Chondrocyte (in vitro differentiated cells): ENCODE measurements at places on chromosomes 11 and 22. TPM values are rescaled to one million over a fixed set of nuclear protein-coding genes. Genes with fewer than 3 reads are reported as not detected.

The CD3E gene
- total RNA-seq: not detected in 3 replicates

GRCh38 chr22:29801153-29801552, 34.0 kb downstream of the UQCR10 start:
- no peak for DNase-seq

- no peak for DNase-seq
Measured at GRCh38 chr11:127643268-127644058, 642.9 kb upstream of the KIRREL3 start.

DNA sequence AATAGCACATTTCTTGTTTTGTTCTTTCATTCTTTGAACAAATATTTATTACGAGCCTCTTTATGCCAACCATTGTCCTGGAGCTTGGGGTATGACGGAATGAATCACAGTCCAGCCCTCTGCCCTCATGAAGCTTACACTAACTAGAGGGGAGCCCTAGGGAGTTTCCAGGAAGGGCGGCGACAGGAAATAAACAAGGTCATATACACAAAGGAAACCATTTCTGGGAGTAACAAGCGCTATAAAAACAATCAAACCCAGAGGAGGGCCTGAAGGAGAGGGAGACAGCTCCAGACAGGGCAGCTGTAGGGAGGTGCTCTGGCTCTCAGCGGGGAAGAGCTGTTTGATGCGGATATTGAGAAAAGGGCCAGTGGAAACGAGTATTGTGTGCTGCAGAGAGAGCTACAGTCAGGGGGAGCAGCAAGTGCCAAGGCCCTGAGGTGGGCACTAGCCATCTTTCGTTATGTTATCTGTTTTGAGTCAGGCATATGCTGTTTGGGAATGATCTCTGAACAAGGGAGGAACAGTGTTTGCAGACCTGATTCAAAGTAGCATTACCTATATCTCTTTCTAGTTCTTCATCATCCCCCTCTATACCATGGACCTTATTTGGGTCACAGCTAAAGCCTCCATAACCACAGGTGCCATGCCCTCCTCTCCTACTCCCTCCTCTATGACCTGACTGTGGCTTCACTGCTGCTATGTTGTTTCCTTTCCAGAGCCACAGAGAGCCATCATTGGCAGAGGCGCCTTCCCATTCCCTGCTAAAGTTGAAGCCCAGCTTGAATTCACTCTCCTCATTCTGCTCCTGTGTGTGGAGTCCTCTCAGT, 15.3 kb upstream of the ZBTB16 start:
- no peak for DNase-seq

GRCh38 chr11:69516526-69516925, 35.1 kb downstream of the LINC01488 start:
- peak; percentile 27 for DNase-seq

GRCh38 chr11:75816561-75817239, 1.7 kb downstream of the UVRAG start:
- no peak for DNase-seq

- no peak for DNase-seq
Measured at GRCh38 chr22:28029201-28029948, 110.3 kb upstream of the PITPNB start.

The OR51E2 gene
- 0.97 to 3.2 TPM (median 3.1 TPM) in 3 replicates for total RNA-seq

DNA sequence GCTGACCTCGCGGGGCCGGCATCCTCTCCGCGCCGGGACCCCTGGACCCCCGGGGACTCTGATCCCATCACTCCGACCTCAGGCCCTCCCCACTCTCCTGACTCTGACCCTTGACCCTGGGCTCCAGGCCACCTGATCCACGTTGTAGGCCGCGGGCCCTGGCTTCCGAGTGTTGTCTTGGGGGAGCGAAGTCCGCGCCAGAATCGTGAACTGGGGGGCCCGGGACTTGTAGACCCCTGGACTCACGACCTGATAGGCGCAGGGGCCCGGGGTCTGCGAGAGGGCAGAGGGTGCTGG, 716 bp upstream of the TYMP start:
- no peak for DNase-seq

DNA sequence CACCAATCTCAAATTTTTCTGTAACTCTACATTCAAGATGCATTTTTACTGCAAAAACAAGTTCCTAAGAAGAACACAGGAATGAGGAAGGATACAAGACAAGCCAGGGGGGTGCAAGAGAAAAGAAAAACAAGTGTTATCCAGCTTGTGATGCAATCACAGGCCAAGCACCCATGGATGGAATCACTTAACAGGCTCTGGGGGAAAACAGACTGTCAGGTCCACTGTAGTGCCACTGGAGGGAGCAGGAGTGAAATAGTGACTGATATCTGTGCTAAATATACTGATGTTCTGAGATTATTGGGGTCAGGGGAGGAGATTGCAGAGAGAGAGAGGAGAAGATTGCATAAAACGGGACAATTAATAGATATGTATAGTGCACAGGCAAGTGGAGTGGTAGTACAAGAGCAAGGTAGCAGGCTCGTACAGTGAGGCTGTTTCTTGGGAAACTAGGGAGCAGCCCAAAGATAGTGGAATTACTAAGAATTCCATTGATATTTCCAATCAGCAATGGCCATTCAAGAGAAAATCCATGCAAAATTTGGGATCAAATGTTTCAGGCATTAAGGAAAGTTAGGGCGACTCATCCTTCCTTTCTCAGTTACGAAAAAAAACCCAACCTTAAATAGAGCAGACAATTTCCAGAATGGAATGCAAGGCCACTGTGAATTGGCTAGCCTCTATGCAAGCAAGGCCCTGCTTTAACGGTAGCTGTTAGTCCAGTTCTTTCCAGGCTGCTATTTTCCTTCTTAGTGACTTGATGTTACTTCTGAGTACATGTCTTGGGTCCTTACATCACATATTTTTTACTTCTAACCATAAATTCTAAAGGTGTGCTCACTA, 52.2 kb upstream of the CEP126 start:
- no peak for DNase-seq

- DNase-seq: no peak
Measured at GRCh38 chr11:42066113-42066512, 606.7 kb upstream of the LRRC4C start.

- no peak for DNase-seq
Measured at GRCh38 chr11:68816917-68817419, 24.7 kb downstream of the CPT1A start.

DNA sequence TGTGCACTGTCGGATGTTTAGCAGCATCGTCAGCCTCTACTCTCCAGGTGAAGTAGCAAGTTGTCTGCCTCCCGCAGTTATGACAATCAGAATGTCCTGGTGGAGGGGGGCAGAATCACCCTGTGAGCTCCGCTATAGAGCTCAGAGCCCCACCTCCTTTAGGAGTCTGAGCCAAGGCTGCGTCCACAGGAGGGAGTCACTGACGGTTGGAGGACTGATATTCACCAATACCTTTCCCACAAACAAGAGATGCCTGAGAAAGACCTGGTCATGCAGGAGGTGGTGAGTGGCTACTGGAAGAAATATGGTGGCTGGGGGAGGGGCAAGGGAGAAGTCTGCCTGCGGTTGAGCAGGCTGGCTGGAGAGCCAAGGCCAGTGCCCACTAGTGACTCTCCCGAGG, 41.7 kb upstream of the ADA2 start:
- no peak for DNase-seq

The ASRGL1 gene
- total RNA-seq: 3.5 to 6.2 TPM (median 6.0 TPM) in 3 replicates

- no peak for DNase-seq
Measured at GRCh38 chr11:47369676-47370075, 8.7 kb downstream of the SPI1 start.

- no peak for DNase-seq
Measured at GRCh38 chr11:43772733-43773132, 92.2 kb downstream of the HSD17B12 start.

The TNNI2 gene
- total RNA-seq: 1.3 to 3.2 TPM (median 1.4 TPM) in 3 replicates

DNA sequence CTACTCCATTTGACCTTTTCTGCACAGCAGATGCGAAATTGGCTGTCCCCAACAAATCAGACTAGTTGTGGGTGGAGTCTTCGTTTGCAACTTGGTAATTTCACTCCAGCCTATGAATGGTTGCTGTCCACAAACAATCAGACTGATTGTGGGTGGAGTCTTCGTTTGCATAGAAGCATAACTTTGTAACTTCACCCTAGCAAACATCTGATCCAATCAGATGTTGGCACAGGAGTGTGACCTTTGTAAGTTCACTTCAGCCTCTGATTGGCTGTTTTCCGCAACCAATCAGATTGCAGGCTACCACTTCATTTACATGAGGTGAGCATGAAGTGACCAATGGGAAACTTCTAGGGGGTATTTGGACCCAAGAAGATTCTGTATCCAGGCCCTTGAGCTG, 16.3 kb upstream of the CABP2 start:
- no peak for DNase-seq

DNA sequence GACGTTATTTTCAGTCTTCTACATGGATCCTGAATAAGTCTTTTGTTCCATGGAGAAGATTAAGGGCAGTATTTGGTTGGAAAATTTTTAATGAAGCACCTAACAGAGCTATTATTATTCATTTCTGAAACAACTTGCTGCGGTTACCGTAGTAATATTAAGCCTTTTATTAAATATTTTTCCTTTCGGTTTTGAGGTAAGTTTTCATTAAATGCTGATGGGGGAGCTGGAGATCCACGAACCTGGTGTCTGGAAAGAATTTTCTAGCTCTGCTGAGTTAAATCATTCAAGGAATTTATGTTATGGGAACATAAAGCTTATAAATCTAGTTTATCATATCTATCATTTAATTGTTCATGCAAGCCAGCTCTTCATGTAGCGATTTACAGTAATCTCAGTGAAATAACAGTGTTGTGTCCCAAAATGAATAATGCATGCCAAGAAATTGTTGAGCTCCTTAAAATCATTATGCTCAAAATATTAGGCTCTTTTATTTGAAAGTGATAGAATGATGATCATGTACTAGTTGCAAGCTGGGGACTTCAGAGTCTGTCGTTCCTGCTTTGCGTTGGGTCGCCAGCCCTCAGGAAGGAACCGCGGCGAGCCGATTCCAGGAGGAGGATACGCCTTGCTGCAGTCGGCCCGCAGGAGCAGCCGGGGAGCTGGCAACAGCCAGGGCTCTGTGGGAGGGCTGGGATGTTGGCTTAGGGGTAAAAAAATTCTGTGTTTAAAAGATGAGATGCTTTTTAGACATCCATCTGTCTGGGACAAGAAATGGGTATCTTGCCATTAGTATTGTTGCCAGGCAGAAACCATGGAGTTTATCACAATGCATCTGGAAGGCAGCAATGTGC, 83.1 kb downstream of the TBC1D22A start:
- no peak for DNase-seq

- DNase-seq: no peak
Measured at GRCh38 chr11:98409069-98409468, 611.7 kb upstream of the CNTN5 start.
